ENCODE measurements at places on chromosomes 7 and 10.

DNA sequence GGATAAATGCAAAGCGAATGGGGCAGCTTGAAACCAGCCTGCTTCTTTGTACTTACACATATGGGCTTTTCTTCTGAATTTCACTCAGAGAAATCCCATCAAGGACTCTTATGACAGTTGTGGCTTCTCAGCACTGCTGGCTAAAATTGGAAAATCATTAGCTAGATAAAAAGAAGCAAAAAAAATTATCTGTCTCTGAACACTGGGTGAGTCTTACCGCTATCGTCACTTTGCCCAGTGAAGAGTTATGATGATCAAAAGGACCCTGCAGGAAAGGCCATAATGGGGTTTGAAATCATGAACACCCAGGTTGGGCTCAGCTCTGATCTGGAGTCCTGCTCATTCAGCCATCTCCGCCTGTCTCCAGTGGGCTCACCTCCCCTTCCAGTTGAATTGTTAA lies 34.3 kb downstream of the AOAH start:
- DNase-seq, result no peak

DNA sequence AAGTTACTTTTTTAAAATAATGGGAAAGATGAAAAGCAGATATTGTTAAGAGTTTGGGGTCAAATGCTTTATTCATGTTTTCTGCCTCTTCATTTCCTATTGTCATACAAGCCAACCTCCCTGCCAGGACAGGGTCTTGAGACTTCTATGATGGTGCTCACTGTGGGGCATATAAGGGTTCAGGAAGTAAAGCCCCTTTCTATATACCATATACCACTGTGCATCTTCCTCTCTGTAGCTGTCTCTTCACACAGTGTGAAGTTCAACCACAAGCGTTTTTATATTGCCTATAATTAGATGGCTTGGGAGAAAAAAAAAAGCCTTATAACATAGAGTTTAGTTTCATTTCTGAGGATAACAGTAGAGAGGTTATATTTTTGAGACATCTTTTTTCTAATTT lies 389.8 kb upstream of the SORCS1 start:
- no peak for DNase-seq

DNA sequence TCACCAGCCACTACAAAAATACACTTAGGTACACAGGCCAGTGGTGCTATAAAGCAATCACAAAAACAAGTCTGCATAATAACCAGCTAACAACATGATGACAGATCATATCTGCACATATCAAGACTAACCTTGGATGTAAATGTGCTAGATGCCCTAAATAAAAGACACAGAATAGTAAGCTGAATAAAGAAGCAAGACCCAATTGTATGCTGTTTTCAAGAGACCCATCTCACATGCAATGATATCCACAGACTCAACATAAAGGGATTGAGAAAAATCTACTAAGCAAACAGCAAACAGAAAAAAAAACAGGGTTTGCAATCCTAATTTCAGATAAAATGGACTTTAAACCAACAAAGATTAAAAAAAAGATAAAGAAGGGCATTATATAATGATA lies 505.4 kb upstream of the FZD8 start:
- no peak for DNase-seq

- no peak for DNase-seq
These were observed 13.5 kb downstream of the ATP6V1F start for GRCh38 chr7:128876127-128876526.

DNA sequence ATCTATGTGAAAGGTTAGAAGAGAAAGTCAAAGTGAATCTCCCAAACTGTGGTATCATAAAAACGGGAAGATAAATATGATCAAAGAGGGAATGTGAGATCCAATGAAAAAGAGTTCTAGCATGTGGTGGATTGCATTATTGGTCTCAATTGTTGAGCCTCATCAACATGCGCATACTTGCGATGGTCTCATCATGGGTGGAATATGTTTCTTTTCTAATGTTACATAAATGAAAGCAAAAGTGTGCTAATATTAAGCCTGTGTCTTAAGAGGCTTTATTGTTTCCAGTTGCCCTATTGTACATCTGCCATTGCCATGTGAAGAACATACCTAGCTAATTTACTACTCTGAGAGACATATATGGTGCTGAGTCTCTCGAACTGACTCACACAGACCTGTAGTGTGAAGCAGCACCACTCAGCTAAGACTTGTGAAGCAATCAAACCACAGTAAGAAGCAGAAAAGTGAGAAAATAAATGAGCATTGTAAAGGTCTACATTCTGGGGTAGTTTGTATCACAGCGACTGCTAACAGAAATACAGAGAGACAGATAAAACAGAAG lies 645.5 kb upstream of the PCDH15 start:
- DNase-seq, result no peak

DNA sequence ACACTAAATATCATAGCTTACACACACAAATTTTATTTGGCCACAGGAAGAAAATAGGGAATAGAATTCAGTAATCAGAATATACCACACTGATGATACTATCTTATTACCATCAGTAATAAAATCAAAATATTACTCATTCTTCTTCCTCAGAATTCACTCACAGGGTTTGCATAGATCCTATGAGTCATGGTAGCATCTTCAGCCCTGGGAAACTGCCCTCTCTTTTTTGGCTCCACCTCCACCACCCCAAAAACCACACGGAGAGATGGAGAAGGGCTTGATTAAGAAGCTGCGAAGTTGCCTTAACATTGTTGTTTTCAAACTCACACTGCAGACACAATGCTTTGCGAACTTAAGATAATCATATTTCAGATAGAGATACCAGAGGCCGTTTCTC lies 154.1 kb upstream of the AHR start:
- peak; percentile 16 for DNase-seq

GRCh38 chr7:50497068-50497642 lies 47.0 kb upstream of the FIGNL1 start:
- DNase-seq, result no peak

DNA sequence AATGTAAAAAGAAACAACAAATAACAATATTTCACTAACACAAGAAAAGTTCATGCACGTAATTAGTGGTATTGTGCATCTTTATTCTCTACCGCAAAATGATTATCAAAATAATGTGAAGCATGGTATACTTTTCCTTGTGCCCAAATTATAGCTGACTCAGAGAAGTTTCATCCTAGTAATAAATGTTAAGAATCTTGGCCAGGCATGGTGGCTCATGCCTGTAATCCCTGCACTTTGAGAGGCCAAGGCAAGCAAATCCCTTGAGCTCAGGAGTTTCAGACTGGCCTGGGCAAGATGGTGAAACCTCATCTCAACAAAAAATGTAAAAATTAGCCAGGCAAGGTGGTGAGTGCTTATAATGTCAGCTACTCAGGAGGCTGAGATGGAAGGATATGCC lies 105.0 kb downstream of the KMT2C start:
- no peak for DNase-seq

GRCh38 chr10:129963641-129964501 lies at the start of gene EBF3:
Gene EBF3, minus strand, starts transcription at chr10:129964274. Its CDS starts 506 bp downstream, at chr10:129963768.
- peak; percentile 46 for DNase-seq

- DNase-seq, result peak; percentile 50
These were observed 122.7 kb downstream of the PRKAG2 start for GRCh38 chr7:151754142-151754590.

DNA sequence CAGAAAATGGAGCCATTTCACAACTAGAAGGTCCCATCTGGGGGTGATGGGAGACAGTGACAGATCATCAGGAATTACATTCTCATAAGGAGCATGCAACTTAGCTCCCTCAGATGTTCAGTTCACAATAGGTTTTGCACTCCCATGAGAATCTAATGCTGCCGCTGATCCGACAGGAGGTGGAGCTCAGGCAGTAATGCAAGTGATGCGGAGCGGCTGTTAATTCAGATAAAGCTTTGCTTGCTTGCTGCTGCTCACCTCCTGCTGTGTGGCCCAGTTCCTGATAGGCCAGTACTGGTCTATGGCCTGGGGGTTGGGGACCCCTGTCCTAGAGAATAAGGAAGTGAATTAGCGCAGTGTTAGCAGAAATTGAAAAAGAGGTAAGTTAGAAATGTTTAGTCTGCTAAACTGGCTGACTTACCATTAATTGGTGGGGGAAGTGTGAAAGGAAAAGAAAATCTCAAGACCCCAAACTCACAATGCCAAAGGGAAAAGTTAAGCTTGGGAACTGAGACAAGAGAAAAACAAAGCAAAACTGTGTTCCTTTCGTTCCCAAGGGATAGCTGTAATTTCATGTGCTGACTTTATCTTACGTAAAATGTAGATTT lies 76.4 kb downstream of the LYZL2 start:
- no peak for DNase-seq

DNA sequence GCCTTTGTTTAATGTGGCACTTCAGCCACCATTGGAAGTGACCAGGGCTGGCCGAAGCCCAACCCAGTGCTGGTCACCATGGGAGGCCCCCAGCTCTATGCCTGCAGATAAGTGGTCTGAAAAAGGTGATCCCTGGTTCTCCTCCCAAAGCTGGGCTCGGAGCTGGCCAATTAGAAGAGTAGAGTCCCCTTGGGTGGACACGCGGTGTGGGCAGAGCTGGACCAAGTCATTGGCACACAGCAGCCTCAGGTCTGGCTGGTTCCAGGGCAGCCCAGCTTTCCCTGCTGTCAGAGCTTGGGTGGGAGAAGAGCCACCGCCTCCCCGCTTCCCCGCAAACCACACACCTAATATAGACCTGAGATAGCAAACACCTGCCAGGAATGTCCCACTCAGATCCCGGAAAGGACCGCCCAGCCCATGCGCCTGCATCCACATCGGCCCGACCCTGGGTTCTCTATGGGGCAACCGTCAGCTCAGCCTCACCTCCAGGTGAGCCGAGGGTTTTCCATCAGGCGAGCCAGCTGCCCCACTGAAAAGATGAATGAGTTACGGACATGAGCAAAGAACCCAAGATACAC lies 84.3 kb downstream of the TCERG1L start:
- DNase-seq, result no peak

DNA sequence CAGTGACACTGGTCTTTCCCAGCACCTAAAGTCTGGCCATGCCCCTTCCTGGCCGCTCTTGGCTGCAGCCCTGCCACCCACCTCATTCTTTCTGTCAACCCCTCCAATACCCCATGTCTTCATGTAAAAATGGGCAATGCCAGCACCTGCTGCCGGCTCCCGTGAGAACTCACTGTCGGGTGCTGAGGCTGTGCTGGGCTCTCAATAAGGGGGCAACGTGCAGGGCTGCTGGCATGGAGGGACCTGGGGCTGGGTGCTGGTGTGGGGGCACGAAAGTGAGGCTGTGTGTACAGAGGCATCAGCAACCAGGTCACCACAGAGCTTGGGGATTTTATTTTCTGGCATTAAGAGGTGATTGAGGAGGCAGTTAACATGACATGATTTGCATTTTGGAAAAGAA lies 65.3 kb downstream of the ALOX5 start:
- no peak for DNase-seq

- no peak for DNase-seq
These were observed 543.8 kb downstream of the ARL4A start for GRCh38 chr7:13231216-13231615.

- no peak for DNase-seq
These were observed 35.2 kb upstream of the WDFY4 start for GRCh38 chr10:48649349-48649944.

DNA sequence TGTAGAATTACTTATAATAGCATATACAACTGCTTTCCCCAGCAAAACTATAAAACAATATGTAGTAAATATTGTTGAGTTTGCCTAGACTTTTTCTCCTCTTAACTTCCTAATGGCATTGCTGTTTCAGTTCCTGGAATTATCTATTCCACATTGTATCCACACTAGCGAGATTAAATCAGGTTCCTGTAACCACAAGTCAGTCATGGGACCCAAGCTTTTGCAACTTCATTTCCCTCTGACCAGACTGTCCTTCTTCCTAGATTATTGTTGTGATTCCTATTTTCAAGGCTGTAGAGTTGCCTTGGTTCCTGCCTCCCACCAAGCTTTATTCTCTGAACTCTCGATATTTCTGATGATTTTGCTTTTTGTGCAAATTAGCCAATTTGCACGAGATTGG lies 173.3 kb upstream of the ZNF804B start:
- no peak for DNase-seq

DNA sequence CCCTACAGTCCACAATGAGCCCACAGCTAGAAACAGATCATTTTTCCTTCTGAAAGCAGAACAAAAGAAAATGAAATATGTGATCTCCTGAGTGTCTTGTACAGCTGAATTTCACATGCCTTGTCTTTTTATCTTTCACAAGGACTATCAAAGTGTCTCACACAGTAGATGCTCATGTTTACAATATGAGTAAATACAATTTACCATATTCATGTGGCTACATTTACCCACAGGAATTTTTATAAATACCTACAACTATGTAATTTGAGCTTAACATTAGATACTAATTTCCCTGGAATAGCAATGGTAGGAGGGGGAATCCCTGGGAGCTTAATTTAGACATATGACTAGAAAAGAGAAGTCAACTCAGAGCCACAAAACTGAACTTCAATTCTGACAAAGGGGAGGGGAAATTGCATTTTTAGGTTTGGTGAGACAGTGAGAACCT lies 186.2 kb downstream of the MACC1 start:
- DNase-seq, result no peak

DNA sequence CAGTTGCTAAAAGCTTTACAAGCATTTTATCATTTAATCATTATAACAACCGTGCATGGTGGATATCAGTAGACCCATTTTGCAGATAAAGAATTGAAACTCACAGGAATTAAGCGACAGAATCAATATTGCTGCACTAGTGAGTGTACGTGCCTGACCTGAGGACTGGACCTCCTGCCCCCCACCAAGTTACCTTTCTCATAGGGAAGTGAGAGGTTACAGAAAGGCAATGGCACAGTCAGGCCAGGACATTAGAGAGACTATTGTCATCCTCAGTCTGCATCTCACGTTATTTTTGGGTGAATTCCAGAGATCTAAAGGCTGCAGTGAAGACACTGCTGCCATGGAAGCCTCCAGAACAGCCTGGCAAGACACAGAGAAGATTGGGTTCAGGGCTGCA lies 80.9 kb downstream of the WDFY4 start:
- DNase-seq, result no peak

GRCh38 chr10:109126541-109126940 lies 796.8 kb downstream of the XPNPEP1 start:
- DNase-seq, result no peak

DNA sequence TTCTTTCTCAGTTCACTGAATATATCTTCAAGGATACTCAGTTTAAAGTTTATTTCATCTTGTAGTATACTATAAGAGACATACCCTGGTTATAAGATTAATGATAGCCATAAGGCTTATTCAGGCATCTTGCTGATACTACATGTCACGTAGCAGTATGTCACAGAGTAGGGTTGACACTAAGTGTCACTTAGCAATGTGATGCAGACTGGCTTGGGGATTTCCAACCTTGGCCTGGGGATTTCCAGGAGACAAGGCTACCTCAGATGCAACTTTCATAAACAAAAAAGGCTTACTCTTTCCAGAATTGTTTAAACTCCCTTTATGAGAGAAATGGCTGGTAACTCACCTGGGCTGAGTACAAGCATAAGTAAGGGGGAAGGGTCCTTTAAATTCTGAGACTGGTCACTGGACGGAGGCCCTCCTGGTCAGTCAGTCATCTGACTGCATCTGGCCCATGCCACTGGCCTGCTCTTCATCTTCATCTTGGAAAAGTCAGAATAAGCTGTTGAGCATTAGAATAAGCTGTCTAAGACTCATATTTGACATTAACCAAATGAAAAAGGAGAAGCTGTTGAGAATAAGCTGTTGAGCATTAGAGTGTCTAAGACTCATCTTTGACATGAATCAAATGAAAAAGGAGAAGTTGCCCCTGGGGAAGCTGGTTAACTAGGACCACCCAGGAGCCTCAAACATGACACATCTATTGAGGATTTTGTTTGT lies 9.5 kb downstream of the SLC13A1 start:
- no peak for DNase-seq

GRCh38 chr7:541661-542060 lies 22.0 kb upstream of the PDGFA start:
- no peak for DNase-seq
